ENCODE measurements at places on chromosomes 6 and 20. TPM values are rescaled to one million over a fixed set of nuclear protein-coding genes. Genes with fewer than 3 reads are reported as not detected.

The RPRD1B gene
- 34.4 TPM for total RNA-seq

The MYH7B gene
- total RNA-seq, result 0.76 TPM

The HSPA1B gene
- total RNA-seq, result 142 TPM

The GLP1R gene
- total RNA-seq, result 0.22 TPM

The DEFB124 gene
- 2.5 TPM for total RNA-seq

The C6orf118 gene
- total RNA-seq, result 0.57 TPM

The SYNE1 gene
- 216 TPM for total RNA-seq

The PRKN gene
- 10.4 TPM for total RNA-seq

The GABRR1 gene
- total RNA-seq, result not detected

The ZBTB9 gene
- total RNA-seq, result 11.5 TPM

The TBXT gene
- not detected for total RNA-seq

The PTPRK gene
- total RNA-seq, result 72.8 TPM

The PTGIS gene
- 24.1 TPM for total RNA-seq

DNA sequence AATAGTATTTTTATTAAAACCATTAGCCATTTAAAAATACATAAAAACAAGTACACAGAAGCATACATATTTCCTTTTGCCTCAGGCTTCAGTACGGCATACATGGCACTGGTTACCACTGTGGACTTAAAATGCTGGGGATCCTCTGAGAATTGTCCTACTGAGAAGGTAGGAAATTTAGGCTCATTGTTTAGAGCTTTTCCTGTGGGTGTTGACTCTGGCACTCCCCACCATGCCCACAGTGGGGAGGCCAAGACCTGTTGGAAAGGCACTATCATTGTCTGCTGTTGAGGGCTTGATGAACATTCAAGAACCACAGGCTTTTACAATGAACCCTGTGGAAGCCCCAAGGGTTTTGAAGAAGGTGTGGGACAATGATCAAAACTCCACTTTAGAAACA lies 473.4 kb downstream of the BTBD3 start:
- no peak overlapping the region for H3K27ac ChIP-seq
- no peak overlapping the region for H3K4me3 ChIP-seq
- no peak for DNase-seq
- H3K36me3 ChIP-seq, result no peaks in the 10 kb centered on the region
- no peaks in the 10 kb centered on the region for H3K27me3 ChIP-seq

- H3K27ac ChIP-seq, result no peak overlapping the region
- H3K36me3 ChIP-seq, result no peaks in the 10 kb centered on the region
- no peaks in the 10 kb centered on the region for H3K27me3 ChIP-seq
- H3K4me1 ChIP-seq, result no peaks in the 10 kb centered on the region
Measured at GRCh38 chr6:149254253-149254652, 63.3 kb upstream of the TAB2 start.

- no peak overlapping the region for H3K4me3 ChIP-seq
- DNase-seq, result no peak
- H3K27ac ChIP-seq, result no peak overlapping the region
- H3K4me1 ChIP-seq, result no peaks in the 10 kb centered on the region
- H3K36me3 ChIP-seq, result no peaks in the 10 kb centered on the region
- no peaks in the 10 kb centered on the region for H3K27me3 ChIP-seq
Measured at GRCh38 chr6:101146389-101146788, 247.1 kb upstream of the GRIK2 start.

GRCh38 chr6:111480988-111481822 lies 1.8 kb downstream of the REV3L start:
- H3K4me1 ChIP-seq, result peaks cover 4% of the 10 kb centered on the region
- H3K36me3 ChIP-seq, result no peaks in the 10 kb centered on the region
- H3K4me3 ChIP-seq, result peak overlapping the region; percentile 90
- no peak for DNase-seq
- no peaks in the 10 kb centered on the region for H3K27me3 ChIP-seq
- peak overlapping the region; percentile 100 for H3K27ac ChIP-seq

DNA sequence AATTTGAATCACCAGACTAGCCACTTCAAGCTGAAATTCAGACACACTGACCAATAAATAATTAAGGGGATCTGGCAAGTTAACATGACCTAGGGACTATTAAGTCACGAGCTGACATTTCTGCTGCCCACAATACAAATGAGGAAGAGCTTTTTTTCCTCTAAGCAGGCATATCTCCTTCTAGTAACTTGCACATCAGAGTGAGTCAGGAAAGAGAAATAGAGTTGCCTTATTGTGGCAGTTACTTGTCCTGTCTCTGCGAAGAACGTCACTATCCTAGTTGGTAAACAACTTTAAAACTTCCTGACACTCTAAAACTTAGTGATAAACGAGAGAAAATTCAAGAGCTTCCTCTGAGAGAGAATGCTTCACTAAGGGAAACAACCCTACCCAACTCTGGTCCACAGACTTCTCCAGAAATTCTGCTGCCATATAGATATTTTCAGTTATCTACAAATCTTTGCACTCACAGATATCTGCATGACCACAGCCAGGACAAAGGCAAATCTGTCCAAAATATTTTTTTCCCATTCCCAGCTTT lies 4.2 kb downstream of the PLA2G7 start:
- no peaks in the 10 kb centered on the region for H3K4me1 ChIP-seq
- no peak overlapping the region for H3K27ac ChIP-seq
- no peak for DNase-seq
- H3K27me3 ChIP-seq, result peaks cover 4% of the 10 kb centered on the region

- no peaks in the 10 kb centered on the region for H3K4me1 ChIP-seq
- no peak for DNase-seq
Measured at GRCh38 chr6:168221000-168221399, 98.6 kb downstream of the DACT2 start.

GRCh38 chr6:134373993-134374392 lies 56.1 kb upstream of the SGK1 start:
- no peak overlapping the region for H3K27ac ChIP-seq
- no peaks in the 10 kb centered on the region for H3K4me1 ChIP-seq
- no peaks in the 10 kb centered on the region for H3K36me3 ChIP-seq
- H3K27me3 ChIP-seq, result no peaks in the 10 kb centered on the region

DNA sequence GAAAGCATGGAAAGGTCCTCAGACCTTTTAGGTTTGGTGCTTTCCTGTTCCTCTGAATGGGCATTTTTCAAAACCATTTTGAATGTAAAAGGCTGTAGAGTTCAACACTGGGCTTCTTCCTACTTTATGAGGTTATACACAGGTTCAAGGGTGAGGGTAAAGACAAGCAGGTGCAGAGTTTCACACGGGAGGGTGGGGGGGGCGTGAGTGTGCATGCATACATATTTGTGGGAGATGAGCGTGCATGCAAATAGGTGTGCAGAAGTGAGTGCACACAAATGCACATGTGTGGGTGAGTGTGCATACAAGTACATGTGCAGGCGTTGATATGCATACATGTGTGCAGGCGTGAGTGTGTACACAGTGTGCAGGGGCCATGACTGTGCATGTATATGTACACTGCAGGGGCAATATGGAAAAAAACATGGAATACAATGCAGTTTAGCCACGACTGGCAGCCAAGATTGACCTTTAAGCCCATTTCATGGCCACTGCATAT lies 183.1 kb downstream of the GMPR start:
- no peak for DNase-seq
- H3K36me3 ChIP-seq, result no peaks in the 10 kb centered on the region
- no peak overlapping the region for H3K4me3 ChIP-seq

GRCh38 chr6:145891126-145891525 lies 73.0 kb downstream of the SHPRH start:
- H3K27me3 ChIP-seq, result no peaks in the 10 kb centered on the region
- H3K36me3 ChIP-seq, result no peaks in the 10 kb centered on the region
- no peak overlapping the region for H3K4me3 ChIP-seq
- H3K4me1 ChIP-seq, result peaks cover 9% of the 10 kb centered on the region
- DNase-seq, result no peak

DNA sequence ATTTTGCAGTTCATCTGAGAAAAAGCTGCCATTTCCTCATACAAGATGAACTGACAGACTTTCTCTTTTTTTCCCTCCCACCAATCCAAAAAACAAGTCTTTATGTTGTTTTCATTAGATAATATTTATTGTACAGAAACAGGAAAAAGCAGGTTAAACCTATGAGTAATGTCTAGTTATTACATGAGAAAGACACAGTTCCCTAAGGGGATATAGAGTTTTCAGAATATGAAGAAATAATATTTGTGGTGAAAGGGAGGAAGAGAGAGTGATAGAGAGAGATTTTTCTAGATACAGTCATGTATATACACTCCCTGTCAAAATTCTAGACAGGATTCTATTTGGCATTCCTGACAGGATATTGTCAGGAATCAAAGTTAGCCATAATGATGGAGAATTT lies 392.4 kb downstream of the BMP2 start:
- H3K27ac ChIP-seq, result no peak overlapping the region
- no peak for DNase-seq
- no peaks in the 10 kb centered on the region for H3K27me3 ChIP-seq
- H3K36me3 ChIP-seq, result no peaks in the 10 kb centered on the region
- no peak overlapping the region for H3K4me3 ChIP-seq

- no peaks in the 10 kb centered on the region for H3K36me3 ChIP-seq
- no peak overlapping the region for H3K27ac ChIP-seq
- no peaks in the 10 kb centered on the region for H3K27me3 ChIP-seq
- H3K4me1 ChIP-seq, result no peaks in the 10 kb centered on the region
- no peak for DNase-seq
Measured at GRCh38 chr6:136011475-136011874, 160.0 kb downstream of the PDE7B start.

- H3K4me3 ChIP-seq, result no peak overlapping the region
- H3K4me1 ChIP-seq, result no peaks in the 10 kb centered on the region
- H3K36me3 ChIP-seq, result no peaks in the 10 kb centered on the region
- no peak for DNase-seq
Measured at GRCh38 chr6:106159531-106159940, 73.4 kb downstream of the PRDM1 start.

GRCh38 chr6:5475779-5476178 lies 214.5 kb downstream of the FARS2 start:
- H3K27ac ChIP-seq, result no peak overlapping the region
- no peak overlapping the region for H3K4me3 ChIP-seq
- H3K36me3 ChIP-seq, result no peaks in the 10 kb centered on the region
- H3K4me1 ChIP-seq, result no peaks in the 10 kb centered on the region
- no peaks in the 10 kb centered on the region for H3K27me3 ChIP-seq

GRCh38 chr6:93644611-93645010 lies 225.3 kb upstream of the EPHA7 start:
- H3K4me3 ChIP-seq, result no peak overlapping the region
- no peaks in the 10 kb centered on the region for H3K36me3 ChIP-seq
- no peak for DNase-seq
- H3K27me3 ChIP-seq, result no peaks in the 10 kb centered on the region

GRCh38 chr20:51420111-51420510 lies 122.4 kb downstream of the NFATC2 start:
- no peak overlapping the region for H3K4me3 ChIP-seq
- H3K36me3 ChIP-seq, result no peaks in the 10 kb centered on the region
- H3K27ac ChIP-seq, result no peak overlapping the region
- H3K4me1 ChIP-seq, result no peaks in the 10 kb centered on the region
- DNase-seq, result no peak
- no peaks in the 10 kb centered on the region for H3K27me3 ChIP-seq

GRCh38 chr20:13486694-13487093 lies 152.0 kb downstream of the TASP1 start:
- H3K4me3 ChIP-seq, result no peak overlapping the region
- H3K27ac ChIP-seq, result no peak overlapping the region
- H3K36me3 ChIP-seq, result no peaks in the 10 kb centered on the region

DNA sequence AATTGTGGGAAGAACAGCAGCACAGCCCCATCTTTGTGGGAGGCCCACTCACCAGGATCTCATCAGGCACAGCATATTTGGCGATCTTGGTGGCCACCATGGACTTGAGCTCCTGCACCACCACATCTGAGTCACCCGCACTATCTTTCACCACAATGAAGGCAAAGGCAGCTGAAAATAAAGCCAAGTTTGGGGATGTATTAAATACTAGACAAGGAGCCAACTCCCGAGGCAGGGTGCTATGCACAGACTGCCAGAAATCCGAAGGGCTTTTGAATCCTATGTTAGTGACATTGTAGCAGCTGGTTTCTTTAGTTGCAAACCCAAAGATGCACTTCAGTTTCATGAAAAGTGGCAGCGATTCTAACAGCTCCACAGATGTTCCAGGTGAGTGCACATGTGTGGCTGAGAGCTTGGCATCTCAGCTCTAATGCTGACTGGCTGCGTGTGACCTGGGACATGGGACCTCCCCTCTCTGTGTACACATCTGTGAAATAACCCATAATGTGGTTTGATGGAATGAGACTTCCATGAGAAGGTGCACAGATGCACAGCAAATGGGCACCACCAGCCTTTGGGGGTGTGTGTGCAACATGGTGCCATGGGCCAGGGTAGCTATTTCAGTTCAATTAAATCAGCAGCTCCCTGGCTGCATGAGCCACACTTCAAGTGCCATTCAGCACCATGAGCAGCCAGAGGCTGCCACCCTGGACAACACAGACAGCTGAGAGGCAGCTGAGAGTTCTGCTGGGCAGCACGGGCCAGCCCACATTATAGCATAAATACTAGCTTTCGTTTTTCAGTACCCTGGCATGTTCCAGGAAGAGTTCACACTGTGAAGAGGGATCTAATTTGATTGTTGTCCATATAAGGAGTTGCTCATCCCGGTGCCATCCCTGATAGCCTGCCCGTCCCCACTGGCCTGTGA lies 16.9 kb upstream of the APMAP start:
- H3K27me3 ChIP-seq, result no peaks in the 10 kb centered on the region
- H3K27ac ChIP-seq, result no peak overlapping the region
- no peak for DNase-seq
- no peak overlapping the region for H3K4me3 ChIP-seq

GRCh38 chr6:137923866-137924653 lies 57.0 kb downstream of the TNFAIP3 start:
- DNase-seq, result no peak
- H3K4me3 ChIP-seq, result no peak overlapping the region
- no peak overlapping the region for H3K27ac ChIP-seq
- no peaks in the 10 kb centered on the region for H3K4me1 ChIP-seq
- H3K27me3 ChIP-seq, result no peaks in the 10 kb centered on the region

DNA sequence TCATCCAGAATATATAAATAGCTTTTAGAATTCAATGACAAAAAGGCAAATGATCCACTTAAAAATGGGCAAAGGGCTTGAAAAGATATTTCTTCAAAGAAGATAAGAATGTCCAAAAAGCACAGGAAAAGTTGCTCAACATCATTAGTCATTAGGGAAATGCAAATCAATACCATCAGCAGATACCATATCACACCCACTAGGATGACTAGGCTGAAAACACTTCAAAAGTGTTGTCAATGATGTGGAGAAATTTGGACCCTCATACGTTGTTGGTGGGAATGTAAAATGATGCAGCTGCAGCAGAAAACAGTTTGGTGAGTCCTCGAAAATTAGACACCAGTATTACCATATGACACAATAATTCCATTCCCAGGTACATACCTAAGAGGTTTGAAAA lies 303.6 kb upstream of the SLC35B3 start:
- H3K4me1 ChIP-seq, result no peaks in the 10 kb centered on the region
- H3K4me3 ChIP-seq, result no peak overlapping the region
- no peak overlapping the region for H3K27ac ChIP-seq
- no peak for DNase-seq

GRCh38 chr6:25903467-25904099 lies 26.9 kb downstream of the SLC17A2 start:
- no peak overlapping the region for H3K27ac ChIP-seq
- no peaks in the 10 kb centered on the region for H3K36me3 ChIP-seq
- H3K4me1 ChIP-seq, result peaks cover 2% of the 10 kb centered on the region

DNA sequence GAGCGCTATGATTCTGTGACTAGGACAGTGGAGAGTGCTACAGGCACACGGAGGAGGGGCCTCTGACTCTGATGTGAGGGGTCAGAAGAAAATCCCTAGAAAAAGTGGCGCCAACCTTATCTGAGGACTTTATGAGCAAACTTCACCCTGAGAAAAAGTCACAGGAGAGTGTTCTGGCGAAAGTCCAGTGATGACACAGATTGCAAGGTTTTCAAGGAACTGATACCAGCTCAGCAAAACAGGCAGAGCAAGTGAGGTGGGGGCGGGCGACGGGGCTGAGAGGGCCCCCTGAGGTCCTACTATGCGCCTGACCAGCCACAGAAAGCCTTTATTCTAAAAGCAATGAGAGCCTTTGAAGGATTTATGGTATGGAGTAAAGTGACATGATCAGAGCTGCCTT lies 73.3 kb downstream of the SLC22A23 start:
- no peaks in the 10 kb centered on the region for H3K4me1 ChIP-seq
- H3K4me3 ChIP-seq, result no peak overlapping the region
- DNase-seq, result no peak
